ENCODE measurements at places on chromosomes 5 and 9. TPM values are rescaled to one million over a fixed set of nuclear protein-coding genes. Genes with fewer than 3 reads are reported as not detected.

DNA sequence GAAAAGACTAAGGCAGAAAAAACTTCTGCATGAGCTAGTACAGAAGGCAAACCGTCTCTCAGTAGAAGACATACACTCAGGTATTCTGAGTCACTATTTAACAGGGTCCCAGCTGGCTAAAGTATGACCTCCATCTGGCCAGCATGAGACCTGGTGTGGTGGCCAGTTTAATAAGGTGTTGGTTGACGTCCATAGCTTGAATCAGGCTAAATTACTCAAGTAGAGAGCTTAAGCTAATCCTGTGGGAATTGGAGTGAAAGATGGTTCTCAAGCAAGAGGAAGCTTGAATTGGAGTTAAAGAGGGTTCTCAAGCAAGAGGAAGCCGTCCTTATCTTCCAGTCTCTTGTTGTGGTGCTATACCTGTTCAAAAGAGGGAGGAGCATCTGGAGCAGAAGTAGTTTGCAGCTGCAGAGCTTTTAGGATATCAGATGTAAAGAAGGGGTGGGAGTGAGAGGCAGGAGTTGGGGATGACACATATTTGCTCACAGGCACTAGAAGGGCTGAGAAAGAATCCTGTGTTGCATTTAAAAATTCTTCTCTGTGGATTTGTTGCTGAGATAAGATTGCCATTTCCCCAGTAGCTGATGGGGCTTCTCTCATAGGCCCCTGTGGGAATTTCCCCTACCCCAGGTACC, 136.1 kb upstream of the RUSC2 start:
- H3K27me3 ChIP-seq, result no peaks in the 10 kb centered on the region
- H3K27ac ChIP-seq, result no peak overlapping the region
- no peak for DNase-seq
- H3K4me1 ChIP-seq, result no peaks in the 10 kb centered on the region

DNA sequence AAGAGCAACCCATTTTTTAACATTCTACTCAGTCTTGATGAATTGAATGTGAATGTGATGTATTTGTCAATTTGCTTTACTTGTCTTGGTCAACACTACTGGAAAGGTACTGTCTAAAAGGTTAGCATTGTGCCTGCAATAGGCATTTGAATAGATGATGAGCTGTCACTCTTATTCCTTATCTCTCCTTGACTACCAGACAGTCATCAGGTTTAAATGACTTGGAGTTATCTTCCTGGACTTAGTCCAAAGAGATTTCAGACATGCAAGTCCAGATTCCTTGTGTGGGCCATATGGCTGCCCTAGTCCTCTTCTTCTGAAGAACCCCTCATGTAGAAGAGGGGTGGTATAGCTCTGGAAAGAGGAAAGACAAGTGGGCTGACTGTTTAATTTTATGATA, 4.8 kb downstream of the ARHGEF28 start:
- H3K4me3 ChIP-seq, result no peak overlapping the region
- H3K36me3 ChIP-seq, result no peaks in the 10 kb centered on the region
- H3K4me1 ChIP-seq, result peaks cover 8% of the 10 kb centered on the region
- no peak overlapping the region for H3K27ac ChIP-seq
- H3K27me3 ChIP-seq, result no peaks in the 10 kb centered on the region
- DNase-seq, result no peak

GRCh38 chr5:101966476-101966875, 329.6 kb downstream of the SLCO4C1 start:
- DNase-seq, result no peak
- H3K27ac ChIP-seq, result no peak overlapping the region
- H3K36me3 ChIP-seq, result no peaks in the 10 kb centered on the region
- no peak overlapping the region for H3K4me3 ChIP-seq
- no peaks in the 10 kb centered on the region for H3K27me3 ChIP-seq
- H3K4me1 ChIP-seq, result no peaks in the 10 kb centered on the region

DNA sequence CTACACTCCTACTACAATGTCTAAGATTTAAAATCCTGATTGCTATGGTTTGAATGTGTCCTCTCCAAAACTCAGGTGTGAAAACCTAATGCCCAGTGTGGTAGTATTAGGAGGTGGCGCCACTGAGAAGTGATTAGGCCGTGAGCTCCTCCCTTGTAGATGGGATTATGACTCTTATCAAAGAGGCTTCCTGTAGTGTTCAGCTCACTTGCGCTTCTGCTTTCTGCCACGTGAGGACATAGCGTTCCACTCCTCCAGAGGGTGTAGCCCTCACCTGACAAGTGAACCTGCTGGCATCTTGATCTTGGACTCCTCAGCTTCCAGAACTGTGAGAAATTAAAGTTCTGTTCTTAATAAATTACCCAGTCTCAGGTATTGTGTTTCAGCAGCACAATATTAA, 33.0 kb upstream of the WHRN start:
- H3K27me3 ChIP-seq, result no peaks in the 10 kb centered on the region
- no peak overlapping the region for H3K27ac ChIP-seq
- DNase-seq, result no peak
- no peaks in the 10 kb centered on the region for H3K4me1 ChIP-seq
- no peaks in the 10 kb centered on the region for H3K36me3 ChIP-seq

- no peak overlapping the region for H3K27ac ChIP-seq
- H3K4me3 ChIP-seq, result no peak overlapping the region
- DNase-seq, result no peak
- H3K36me3 ChIP-seq, result no peaks in the 10 kb centered on the region
- H3K27me3 ChIP-seq, result no peaks in the 10 kb centered on the region
Observed at GRCh38 chr5:36624277-36624676, 17.9 kb downstream of the SLC1A3 start.

DNA sequence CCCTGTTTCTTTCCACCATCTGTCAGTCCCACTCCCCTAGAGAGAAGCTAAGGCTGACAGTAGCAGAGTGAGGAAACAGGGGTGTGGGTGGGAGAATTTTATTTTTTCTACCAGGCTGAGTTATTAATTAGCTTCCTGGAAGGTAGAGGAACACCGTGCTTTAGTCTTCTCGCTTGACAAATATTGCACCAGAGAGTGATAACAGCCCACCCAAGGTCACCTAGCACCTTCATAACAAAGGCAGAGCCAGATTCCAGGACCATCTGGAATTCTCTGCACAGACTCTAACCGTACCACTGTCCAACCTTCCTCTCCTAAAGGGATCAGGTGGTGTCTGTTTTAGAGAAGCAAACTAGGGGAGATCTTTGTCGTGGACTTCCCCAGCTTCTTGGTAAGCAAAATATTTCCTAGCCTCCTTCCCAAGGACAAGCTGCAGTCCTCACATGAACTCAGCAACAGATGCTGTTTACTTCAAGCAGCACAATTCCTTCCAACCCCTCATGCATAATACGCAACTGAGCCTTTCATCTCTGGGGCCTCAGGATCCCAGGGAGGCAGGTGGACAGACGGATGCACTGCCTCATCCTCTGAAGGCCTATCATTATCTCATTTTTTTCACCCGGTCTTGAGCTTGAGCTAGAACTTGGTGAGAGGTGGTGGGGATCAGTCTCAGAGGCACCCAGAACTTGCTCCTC, 308.7 kb upstream of the BRINP1 start:
- no peak overlapping the region for H3K4me3 ChIP-seq
- no peaks in the 10 kb centered on the region for H3K36me3 ChIP-seq
- H3K27ac ChIP-seq, result no peak overlapping the region
- DNase-seq, result no peak
- H3K27me3 ChIP-seq, result no peaks in the 10 kb centered on the region

- no peak overlapping the region for H3K4me3 ChIP-seq
- no peaks in the 10 kb centered on the region for H3K4me1 ChIP-seq
- H3K36me3 ChIP-seq, result no peaks in the 10 kb centered on the region
Observed at GRCh38 chr9:19799784-19800183, 10.9 kb upstream of the SLC24A2 start.

DNA sequence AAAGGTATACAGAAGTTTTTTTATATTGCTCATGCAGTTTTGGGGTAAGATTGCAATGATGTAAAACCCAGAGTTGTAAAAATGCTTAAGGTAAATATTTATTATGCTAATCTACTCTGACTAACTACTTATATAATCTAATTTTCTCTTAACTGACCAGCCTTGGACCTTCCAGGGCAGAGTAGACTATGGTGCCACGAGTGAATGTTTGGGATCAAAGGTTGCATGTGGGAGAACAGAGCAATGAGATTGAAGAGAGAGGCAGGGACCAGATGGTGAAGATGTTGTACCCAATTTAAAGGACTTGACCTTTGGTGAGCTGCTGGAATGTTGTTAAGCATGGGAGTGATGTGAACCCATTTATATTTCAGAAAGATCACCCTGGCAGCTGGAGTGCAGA, 34.8 kb upstream of the PANK3 start:
- H3K4me1 ChIP-seq, result no peaks in the 10 kb centered on the region
- DNase-seq, result no peak
- H3K4me3 ChIP-seq, result no peak overlapping the region
- no peak overlapping the region for H3K27ac ChIP-seq
- H3K27me3 ChIP-seq, result no peaks in the 10 kb centered on the region

DNA sequence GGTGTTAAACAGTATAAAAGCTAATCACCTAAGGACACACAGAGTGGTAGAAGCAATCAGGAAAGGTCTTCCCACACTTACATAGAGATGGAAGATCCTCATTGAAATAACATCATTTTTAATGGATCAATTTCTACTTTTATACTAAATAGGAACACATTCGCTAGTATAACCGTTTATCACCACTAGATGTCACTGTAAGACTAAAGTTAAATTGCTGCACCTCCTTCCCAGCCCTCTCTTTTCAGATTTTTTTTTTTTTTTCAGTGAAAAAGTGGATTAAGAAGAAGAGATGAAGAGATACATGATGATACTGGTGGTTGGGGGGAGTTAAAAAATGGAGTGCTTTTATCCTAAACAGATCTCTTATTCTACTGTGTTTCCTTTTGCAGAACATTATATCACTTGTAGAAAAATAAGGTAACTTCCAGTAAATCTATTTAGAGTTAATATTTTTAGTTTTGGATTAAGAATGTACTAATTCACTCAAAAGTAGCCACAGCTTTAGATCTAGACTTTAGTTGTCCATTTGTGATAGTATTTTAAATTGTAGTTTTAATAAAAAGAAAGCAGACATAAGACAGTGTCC, 116.9 kb upstream of the ARRDC3 start:
- H3K27me3 ChIP-seq, result no peaks in the 10 kb centered on the region
- no peak overlapping the region for H3K4me3 ChIP-seq
- no peaks in the 10 kb centered on the region for H3K4me1 ChIP-seq
- DNase-seq, result no peak
- H3K36me3 ChIP-seq, result no peaks in the 10 kb centered on the region
- H3K27ac ChIP-seq, result no peak overlapping the region

Gene PCDHA9
- 1.4 TPM for total RNA-seq

Gene INVS
- 28.9 TPM for total RNA-seq

Gene ANKRD18A
- total RNA-seq, result under 0.01 TPM

Gene MLANA
- not detected for total RNA-seq
